ENCODE measurements at places on chromosomes 13 and 19.

DNA sequence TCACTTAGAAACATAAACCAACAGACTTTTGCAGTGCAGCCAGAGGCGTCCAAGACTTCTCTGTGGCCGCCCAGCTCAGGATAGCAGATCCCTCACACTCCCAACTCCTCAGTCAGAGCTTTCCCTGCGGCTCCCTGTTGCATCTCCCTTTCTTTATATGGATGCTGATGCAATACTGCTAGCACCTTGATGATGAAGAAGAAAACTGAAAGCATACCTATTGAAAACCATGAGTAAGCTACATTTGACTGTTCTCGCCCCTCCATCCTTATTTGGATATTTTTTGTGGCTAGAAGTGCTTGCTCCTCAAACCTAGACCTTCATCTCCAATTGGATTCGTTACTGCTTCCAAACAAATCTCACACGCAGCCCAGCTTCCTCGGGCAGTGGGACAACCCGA is 57.3 kb upstream of the UBL3 start:
- no peak for DNase-seq

DNA sequence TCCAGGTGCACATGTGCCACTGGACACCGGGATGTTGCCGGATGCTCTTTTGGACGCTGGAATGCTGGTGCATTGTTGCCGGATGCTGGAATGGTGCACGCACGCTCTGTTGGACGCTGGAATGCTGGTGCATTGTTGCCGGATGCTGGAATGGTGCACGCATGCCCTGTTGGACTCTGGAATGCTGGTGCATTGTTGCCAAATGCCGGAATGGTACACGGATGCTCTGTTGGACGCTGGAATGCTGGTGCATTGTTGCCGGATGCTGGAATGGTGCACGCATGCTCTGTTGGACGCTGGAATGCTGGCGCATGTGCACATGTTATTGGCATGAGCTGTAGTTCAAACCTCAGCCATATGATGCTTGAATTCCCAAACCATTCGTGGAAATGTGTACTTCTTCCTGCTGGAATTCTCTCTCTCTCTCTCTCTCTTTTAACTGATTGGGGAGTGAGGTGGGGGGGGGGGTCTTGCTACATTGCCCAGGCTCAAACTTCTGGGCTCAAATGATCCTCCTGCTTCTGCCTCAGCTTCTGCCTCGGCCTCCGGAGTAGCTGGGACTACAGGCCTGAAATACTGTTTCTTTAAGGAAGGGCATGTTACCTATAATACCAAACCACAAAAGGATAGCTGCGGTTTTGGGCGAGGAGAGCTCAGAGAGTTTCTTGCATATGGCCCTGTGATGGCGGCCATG is 1.2 kb upstream of the MCF2L start:
- no peak for DNase-seq

DNA sequence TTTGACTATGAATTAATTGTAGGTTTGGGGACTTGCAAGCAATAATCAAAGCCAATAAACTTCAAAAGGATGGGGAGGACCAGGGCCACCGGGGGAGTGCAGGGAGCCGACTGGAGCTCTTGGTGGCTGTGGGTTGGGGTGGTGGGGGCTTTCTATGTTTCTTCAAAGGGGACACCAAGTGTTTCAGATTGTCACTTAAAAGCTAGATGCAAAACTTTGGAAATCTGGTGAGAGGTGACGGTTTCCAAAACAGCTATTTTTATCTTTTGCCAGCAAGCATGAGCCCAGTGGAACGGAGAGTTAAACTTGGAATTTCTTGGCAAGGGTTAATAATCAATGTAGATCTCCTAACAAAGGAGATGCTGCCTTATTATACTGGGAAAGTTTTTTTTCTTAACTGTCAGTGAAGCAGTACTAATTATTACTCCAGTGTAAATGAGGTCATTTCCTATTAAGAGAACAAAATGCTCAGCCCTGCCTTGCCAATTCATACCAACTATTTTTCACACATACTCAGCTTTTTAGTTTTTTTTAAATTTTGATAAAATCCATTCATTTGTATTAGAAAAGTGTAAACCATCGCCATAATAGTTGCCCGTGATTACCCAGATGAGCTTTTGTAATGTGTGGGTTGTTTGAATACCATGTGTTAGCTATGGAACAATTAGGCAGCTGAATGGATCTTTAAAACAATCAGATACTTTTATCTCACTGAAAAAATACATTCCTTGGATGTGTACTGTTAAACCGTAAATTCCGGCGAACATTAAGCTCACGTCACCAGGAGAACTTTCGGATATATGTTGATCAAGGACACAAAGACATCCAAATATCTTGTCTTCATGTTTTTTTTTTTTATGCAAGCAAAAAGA is 95.9 kb upstream of the ZNF536 start:
- peak; percentile 19 for DNase-seq

DNA sequence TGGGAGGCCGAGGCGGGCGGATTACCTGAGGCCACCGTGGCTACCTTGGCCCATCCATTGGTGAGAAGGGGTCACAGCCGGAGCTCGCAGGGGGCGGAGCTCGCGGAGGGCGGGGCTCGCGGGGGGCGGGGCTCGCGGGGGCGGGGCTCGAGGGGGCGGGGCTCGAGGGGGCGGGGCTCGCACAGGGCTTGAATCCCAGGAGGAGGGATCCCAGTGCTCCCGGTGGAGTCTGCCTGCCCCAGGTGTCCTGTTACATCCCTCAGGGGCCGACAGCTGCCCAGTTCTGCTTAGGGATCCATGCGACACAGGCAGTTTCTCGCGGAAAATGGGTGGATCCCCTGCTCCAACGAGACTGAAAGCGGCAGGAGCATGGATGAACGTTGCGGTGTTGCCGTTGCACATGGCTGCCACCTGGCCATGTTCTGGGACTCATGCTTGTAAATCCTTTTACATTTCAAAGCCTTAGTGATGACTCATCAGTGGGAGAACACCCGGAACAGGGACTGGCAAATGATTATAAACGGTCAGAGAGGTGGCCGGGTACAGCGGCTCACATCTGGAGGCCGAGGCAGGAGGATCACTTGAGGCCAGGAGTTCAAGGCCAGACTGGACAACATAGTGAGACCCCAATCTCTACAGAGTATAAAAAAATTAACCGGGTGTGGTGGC is 25.1 kb downstream of the TMPRSS9 start:
- peak; percentile 96 for DNase-seq

DNA sequence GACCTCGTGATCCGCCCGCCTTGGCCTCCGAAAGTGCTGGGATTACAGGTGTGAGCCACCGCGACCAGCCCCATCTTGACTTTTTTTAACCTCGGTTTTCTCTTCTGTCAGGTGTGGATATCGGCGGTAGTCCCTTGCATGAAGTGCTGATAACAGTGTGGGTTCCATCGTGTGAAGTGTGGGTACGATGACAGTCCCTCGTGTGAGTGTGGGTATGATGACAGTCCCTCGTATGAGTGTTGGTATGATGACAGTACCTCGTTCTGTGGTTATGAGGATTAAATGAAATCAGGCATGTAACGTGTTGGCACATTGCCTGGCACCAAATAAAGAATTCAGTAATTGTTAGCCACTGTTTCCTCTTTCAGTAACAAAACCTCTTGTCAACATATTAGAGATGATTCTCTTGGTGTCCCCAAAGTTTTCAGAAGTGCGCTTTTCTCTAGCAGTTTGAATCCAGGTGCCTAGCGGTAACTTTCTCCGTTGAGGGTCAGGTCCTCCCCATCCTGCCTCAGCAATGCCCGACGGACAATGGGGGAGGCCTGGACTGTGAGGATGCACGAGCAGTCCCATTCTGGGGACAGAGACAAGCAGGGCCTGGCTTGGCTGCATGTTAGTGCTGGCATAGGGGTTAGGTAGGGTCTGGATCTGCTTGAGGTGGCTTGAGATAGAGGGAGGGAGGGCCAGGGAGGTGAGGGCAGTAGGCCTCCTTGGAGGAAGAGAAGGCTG is 15.3 kb downstream of the GATAD2A start:
- DNase-seq = peak; percentile 12

- DNase-seq = no peak
These were observed 6.1 kb downstream of the STK11 start for GRCh38 chr19:1211494-1212234.

DNA sequence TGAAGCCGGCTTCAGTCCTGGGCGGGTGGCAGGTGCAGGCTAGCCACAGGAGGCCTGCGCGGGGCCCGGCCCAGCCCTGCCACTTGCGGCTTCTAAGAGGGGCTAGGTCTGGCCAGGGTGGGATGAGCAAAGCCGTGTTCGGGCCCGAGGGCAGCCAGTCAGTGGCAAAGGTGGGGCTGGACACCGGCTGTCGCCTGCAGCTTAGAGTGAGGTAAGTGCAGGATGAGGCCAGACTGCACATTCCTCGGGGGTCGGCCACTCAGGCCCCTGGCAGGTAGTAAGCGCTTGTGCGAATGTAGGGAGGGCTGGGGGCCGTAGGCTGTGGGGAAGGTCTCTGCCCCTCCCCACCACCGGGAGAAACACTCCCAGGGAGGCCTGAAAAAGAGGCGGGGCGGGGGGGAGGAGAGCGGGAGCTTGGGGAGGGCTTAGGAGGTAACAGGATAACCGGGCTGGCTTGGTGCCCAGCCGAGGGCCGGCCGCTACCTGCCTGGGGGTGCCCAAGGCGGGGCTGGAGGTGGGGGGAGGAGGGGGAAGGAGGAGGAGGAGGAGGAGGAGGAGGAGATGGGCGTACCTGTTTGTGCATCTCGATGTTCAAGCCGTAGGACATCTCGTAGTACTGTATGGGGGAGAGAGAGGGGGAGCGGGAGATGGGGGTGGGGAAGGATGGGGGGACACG is 6.4 kb downstream of the TLE5 start:
- DNase-seq = peak; percentile 99

- DNase-seq = no peak
These were observed 541 bp downstream of the ASPDH start for GRCh38 chr19:50512999-50513745.

DNA sequence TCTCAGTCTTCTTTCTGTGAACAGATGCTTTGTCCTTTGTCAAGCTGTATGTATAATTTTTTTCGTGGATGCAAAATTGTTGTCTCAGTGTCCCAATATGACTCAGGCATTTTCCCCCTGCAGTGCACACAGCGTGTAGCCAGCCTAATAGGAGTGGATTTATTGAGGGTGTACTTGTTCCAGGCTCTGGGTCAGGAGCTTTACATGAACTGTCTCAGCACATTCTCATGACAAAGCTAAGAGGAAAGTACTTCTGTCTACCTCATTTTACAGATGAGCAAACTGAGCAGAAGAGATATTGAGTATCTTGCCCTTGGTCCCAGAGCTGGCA is 50.8 kb downstream of the STK24 start:
- DNase-seq = no peak

DNA sequence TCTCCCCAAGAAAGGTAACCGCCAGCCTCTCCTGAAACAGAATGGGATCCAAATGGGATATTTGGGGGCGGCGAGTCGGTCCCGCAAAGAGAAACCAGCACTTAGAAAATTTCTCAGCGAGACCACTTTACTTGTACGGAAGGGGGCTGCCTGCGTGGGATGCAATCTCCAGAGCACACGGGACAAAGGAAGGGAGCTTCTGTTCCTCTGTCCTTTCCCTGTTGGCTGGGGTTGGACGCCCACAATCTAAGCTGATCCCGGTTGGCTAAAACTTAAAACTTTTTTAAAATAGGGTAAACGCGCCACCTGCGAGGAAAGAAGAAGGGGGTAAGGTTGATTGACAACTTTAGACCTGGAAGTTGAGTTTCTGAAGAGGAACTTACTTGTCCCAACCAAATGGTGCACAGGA is 826 bp upstream of the BSG start:
- peak; percentile 67 for DNase-seq

GRCh38 chr19:58513213-58513693 is 1.5 kb upstream of the SLC27A5 start:
- DNase-seq = no peak

- DNase-seq = no peak
These were observed 1.4 kb upstream of the FCHO1 start for GRCh38 chr19:17749912-17750317.

GRCh38 chr13:43640476-43640875 is 146.3 kb downstream of the ENOX1 start:
- DNase-seq = no peak

DNA sequence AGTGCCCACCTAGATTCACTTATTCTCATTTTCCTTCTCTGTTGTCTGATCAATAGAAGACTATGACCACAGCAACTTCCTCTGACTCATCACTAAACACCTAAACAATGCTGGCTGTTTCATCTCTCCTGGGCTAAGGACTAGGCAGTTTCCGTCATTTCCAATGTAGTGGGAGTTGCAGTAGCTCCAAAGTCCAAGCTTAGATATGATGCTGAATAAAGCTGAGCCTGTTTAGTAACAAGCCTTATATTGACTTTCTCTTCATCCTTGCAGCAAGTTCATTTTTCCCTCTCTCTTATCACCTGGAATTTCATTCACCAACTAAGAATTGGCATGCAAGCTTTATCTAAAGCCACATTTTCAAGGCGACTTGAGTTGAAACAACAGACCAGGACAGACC is 53.5 kb upstream of the PCDH9 start:
- DNase-seq = no peak

GRCh38 chr13:86692291-86692690 is 893.1 kb upstream of the SLITRK6 start:
- DNase-seq = no peak

DNA sequence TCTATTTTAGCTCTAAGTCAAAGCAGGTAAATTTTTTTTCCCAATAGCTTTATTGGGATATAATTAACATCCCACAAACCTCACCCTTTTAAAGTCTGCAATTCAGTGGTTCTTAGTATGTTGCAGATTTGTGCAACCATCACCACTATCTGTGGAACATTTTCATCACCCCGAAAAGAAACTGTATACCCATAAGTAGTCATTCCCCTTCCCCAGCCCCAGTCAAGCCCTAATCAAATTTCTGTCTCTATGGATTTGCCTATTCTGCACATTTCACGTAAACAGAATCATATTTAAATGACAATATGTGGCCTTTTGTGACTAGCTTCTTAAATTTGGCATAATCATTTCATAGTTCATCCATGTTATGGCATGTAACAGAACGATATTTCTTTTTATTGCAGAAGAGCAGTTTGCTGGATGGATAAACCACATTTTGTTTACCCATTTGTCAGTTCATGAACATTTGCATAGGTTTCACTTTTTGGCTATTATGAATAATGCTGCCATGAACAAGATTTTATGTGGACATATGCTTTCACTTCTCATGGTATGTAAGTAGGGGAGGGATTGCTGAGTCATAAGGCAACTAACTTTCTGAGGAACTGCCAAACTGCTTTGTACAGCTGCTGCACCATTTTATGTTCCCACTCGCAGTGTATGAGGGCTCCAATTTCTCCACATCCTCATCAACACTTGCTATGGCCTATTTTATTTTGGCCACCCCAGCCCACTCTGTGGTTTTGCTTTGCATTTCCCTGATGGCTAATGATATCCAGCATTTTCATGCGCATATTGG is 10.9 kb downstream of the SLC46A3 start:
- no peak for DNase-seq

- DNase-seq = peak; percentile 72
These were observed at the start of gene SSBP4 for GRCh38 chr19:18419195-18419698. Gene SSBP4 (plus strand): TSS chr19:18419398. CDS start chr19:18419649, 251 bp downstream.

DNA sequence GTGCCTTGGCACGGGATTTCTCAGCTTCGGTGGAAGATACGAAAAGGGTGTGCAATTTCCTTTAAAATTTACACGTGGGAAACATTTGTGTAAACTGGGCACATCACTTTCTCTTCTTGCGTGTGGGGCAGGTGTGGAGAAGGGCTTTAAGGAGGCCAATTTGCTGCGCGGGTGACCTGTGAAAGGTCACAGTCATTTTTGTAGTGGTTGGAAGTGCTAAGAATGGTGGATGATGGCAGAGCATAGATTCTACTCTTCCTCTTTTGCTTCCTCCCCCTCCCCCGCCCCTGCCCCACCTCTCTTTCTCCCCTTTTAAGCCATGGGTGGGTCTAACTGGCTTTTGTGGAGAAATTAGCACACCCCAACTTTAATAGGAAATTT is 7.2 kb downstream of the SLITRK5 start:
- no peak for DNase-seq

GRCh38 chr19:53091413-53092254 is 11.6 kb downstream of the ZNF160 start:
- DNase-seq = no peak
